ENCODE measurements at places on chromosomes 3 and 15. TPM values are rescaled to one million over a fixed set of nuclear protein-coding genes. Genes with fewer than 3 reads are reported as not detected.

The MCTP2 gene
- polyA plus RNA-seq = 12.2 TPM

The GPR62 gene
- polyA plus RNA-seq = not detected

The ADAMTS17 gene
- polyA plus RNA-seq = 0.46 TPM

The UROC1 gene
- polyA plus RNA-seq = 0.03 TPM

The A4GNT gene
- polyA plus RNA-seq = not detected

The UBXN7 gene
- 11.4 TPM for polyA plus RNA-seq

The SI gene
- polyA plus RNA-seq = 3.9 TPM

The ZDHHC19 gene
- not detected for polyA plus RNA-seq

The GOLGA8T gene
- polyA plus RNA-seq = 0.12 TPM

The RHOV gene
- 8.1 TPM for polyA plus RNA-seq

The RASA2 gene
- polyA plus RNA-seq = 3.6 TPM

The HYAL3 gene
- polyA plus RNA-seq = 2.8 TPM

The THRB gene
- polyA plus RNA-seq = 7.2 TPM

The DUOXA2 gene
- polyA plus RNA-seq = 117 TPM

The AGTR1 gene
- polyA plus RNA-seq = 2.0 TPM

The CACNA2D2 gene
- 1.2 TPM for polyA plus RNA-seq

The STXBP5L gene
- polyA plus RNA-seq = not detected

The SHC4 gene
- under 0.01 TPM for polyA plus RNA-seq

The VGLL4 gene
- 27.0 TPM for polyA plus RNA-seq

The RTP3 gene
- not detected for polyA plus RNA-seq

The FEZF2 gene
- polyA plus RNA-seq = not detected

The PLA2G4E gene
- not detected for polyA plus RNA-seq

The AGBL1 gene
- polyA plus RNA-seq = not detected

The PLXND1 gene
- 9.6 TPM for polyA plus RNA-seq

The FAM219B gene
- polyA plus RNA-seq = 30.1 TPM

The WDR49 gene
- 0.06 TPM for polyA plus RNA-seq

The HCLS1 gene
- 91.9 TPM for polyA plus RNA-seq

The ZBBX gene
- polyA plus RNA-seq = not detected

The SENP8 gene
- 1.6 TPM for polyA plus RNA-seq

Measured in sigmoid colon (tissue), 7 donors.